ENCODE measurements at places on chromosomes 5 and 9.

DNA sequence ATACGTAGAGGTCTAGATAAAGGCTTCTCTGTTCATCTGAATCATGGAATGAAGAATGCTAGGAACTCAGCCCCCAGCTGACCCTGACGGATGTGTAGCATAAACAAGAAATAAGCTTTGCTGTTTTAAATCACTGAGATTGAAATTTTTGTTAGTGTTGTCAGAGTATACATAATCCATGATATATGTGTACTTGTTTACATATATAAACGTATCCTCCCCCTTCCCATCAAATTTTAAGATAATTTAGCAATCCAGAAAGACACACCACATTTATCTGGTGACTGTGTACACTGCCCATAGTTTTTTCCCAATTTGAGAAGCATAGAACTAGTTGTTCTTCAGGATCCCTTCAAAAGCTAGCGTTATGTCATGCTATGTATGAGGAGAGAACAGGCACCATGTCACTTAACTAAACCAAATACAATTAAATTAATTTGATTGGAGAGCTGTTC is 80.8 kb upstream of the OSMR start:
- DNase-seq = no peak

- no peak for DNase-seq
Observed at GRCh38 chr9:34492051-34492450, 30.7 kb downstream of the ENHO start.

- peak; percentile 3 for DNase-seq
Observed at GRCh38 chr5:43270645-43271044, 42.6 kb downstream of the HMGCS1 start.

GRCh38 chr9:113298311-113298710 is 4.9 kb downstream of the RNF183 start:
- no peak for DNase-seq

DNA sequence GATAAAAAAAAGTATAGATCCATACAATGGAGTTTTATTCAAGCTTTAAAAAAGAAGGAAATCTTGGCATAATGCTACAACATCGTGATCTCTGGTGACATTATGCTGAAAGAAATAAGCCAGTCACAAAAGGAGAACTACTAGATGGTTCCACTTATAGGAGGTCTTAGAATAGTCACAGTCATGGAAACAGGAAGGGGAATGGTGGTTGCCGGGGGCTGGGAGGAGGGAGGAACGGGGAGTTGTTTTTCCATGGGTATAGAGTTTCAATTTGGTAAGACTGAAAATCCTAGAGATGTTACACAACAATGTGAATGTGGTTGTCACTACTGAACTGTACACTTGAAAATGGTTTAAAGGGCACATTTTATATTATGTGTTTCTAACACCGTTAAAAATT is 94.5 kb downstream of the CFAP90 start:
- peak; percentile 87 for DNase-seq

- DNase-seq = no peak
Observed at GRCh38 chr9:131840220-131840619, 100.3 kb upstream of the RAPGEF1 start.

DNA sequence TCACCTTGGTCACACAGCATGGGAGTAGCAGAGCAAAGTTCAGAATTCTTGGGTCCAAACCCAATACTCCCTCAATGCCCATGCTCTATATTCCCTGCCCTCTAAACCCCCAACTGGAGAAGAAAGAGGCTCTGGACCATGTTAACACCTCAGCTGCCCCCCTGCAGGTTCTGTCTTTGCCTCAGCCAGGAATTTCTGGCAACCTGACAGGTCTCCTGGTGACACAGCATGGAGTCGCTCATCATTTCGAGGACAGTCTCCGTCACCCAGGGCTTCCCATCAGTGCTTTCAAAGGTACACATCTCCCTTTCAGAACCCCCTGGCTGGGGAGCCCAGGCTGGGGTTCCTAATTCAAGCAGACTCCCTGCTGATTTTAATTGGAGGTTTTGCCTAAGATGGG is 189.5 kb downstream of the BRINP1 start:
- no peak for DNase-seq

All from KBM-7 (cell line).